ENCODE measurements at places on chromosomes 13 and 19. TPM values are rescaled to one million over a fixed set of nuclear protein-coding genes. Genes with fewer than 3 reads are reported as not detected.
A peak's percentile ranks its signal among the peaks of the same experiment; 100 is the strongest.

The PROZ gene
- total RNA-seq = not detected

The ZNF793 gene
- 4.8 TPM for total RNA-seq

The C19orf25 gene
- total RNA-seq = 35.5 TPM

The FLT3LG gene
- total RNA-seq = 22.3 TPM

The GNG8 gene
- total RNA-seq = not detected

The ZNF99 gene
- not detected for total RNA-seq

The FAM216B gene
- total RNA-seq = 0.83 TPM

DNA sequence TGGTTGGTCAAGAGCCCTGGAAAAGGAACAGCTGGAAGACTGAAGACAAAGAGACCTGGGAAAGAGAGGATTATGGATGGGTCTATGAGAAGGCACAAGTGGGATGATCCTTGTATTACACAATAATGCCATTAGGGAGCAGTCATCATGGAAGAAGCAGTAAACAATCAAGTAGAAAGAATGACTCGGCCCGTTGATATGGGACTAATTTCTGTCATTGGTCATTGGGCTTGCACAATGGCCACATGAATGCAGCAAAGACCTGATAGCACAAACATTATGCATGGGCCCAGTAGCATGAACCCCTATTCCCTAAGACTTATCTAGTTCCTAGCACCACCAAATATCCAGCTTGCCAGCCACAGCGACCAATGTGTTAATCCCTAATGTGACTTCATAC lies 390.3 kb upstream of the ZNF507 start:
- DNase-seq = no peak
- no peak overlapping the region for H3K4me3 ChIP-seq
- H3K4me1 ChIP-seq = no peaks in the 10 kb centered on the region

- H3K36me3 ChIP-seq = no peaks in the 10 kb centered on the region
- DNase-seq = no peak
- no peak overlapping the region for H3K27ac ChIP-seq
- no peaks in the 10 kb centered on the region for H3K27me3 ChIP-seq
- no peak overlapping the region for H3K4me3 ChIP-seq
These were observed 10.0 kb downstream of the NRTN start for GRCh38 chr19:5814852-5815246.

GRCh38 chr19:50333235-50333736 lies 4.1 kb upstream of the KCNC3 start:
- H3K4me1 ChIP-seq = peaks cover 45% of the 10 kb centered on the region
- no peaks in the 10 kb centered on the region for H3K27me3 ChIP-seq
- H3K4me3 ChIP-seq = peak overlapping the region; percentile 46
- H3K27ac ChIP-seq = peak overlapping the region; percentile 79
- H3K36me3 ChIP-seq = no peaks in the 10 kb centered on the region

DNA sequence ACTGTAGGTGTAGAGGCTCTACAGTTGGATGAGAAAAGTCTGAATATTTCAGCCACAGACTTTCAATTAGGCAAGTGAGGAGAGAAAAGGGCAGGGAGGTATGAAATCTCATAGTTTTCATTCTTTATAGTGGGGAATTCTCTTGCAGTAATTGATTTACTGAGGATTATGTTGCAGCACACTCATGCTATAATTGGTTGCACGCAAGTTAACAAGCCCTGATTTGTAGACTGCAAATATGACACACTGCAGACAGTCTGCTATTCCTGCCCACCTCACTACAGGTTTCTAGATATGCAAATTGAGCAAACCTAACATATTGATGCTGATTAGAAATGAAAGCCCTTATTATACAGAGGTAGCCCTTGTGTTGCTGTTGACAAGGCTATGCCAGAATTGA lies 139.4 kb downstream of the LHFPL6 start:
- no peaks in the 10 kb centered on the region for H3K36me3 ChIP-seq
- no peak overlapping the region for H3K4me3 ChIP-seq
- DNase-seq = no peak
- no peaks in the 10 kb centered on the region for H3K27me3 ChIP-seq
- no peaks in the 10 kb centered on the region for H3K4me1 ChIP-seq

- no peaks in the 10 kb centered on the region for H3K4me1 ChIP-seq
- H3K4me3 ChIP-seq = no peak overlapping the region
- DNase-seq = no peak
- no peaks in the 10 kb centered on the region for H3K27me3 ChIP-seq
- peaks cover 43% of the 10 kb centered on the region for H3K36me3 ChIP-seq
- H3K27ac ChIP-seq = no peak overlapping the region
These were observed 27.3 kb downstream of the COG6 start for GRCh38 chr13:39682788-39683187.

DNA sequence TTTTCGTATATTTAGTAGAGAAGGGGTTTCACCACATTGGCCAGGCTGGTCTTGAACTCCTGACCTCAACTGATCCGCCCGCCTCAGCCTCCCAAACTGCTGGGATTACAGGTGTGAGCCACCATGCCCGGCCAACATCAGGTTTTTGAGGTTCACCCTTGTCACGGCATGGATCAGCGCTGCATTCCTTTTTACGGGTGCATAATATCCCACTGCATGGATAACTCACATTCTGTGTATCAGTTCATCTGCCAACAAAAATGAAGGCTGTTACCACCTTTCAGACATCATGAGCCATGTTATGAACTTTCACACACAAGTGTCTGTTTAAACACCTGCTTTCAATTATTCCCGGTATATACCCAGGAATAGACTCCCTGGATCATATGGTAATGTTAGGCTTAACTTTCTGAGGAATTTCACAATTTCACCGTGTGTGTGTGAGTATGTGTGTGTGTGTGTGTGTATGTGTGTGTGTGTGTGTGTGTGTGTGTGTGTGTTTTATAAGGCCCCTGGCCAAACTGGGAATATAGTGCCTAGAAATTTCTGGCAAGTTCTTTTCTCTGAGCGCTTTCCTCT lies 52.2 kb downstream of the AP1M1 start:
- H3K27me3 ChIP-seq = no peaks in the 10 kb centered on the region
- no peak overlapping the region for H3K27ac ChIP-seq
- H3K4me3 ChIP-seq = no peak overlapping the region
- no peaks in the 10 kb centered on the region for H3K36me3 ChIP-seq

- H3K4me1 ChIP-seq = no peaks in the 10 kb centered on the region
- H3K36me3 ChIP-seq = no peaks in the 10 kb centered on the region
- no peak overlapping the region for H3K27ac ChIP-seq
- no peak overlapping the region for H3K4me3 ChIP-seq
- no peak for DNase-seq
These were observed 29.6 kb upstream of the TNFSF11 start for GRCh38 chr13:42544246-42544926.

DNA sequence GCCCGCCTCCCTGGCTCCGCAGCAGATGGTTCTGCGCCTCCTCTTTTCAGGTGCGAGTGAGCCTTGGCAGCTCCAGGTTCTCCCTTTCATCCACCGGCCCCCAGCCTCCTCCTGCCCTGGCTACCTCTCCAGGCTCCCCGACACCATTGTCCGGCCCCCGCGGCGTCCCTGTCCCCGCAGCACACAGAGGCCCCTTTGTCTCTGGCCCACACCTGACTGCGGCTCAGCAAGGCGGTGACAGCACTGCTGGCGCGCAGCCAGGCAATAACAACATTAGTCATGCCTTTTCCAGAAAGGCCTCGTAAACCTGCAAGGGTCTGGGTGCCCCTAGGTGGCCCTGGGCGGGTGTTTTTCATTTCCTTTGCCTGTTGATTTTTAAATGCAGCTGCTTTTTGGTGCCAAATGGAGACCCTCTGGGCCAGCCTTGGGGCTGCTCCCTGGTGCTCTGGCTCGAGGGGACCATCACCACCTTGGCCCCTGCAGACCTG lies 73.2 kb upstream of the MEDAG start:
- no peaks in the 10 kb centered on the region for H3K36me3 ChIP-seq
- H3K4me1 ChIP-seq = peaks cover 35% of the 10 kb centered on the region
- no peaks in the 10 kb centered on the region for H3K27me3 ChIP-seq
- H3K27ac ChIP-seq = peak overlapping the region; percentile 73
- no peak overlapping the region for H3K4me3 ChIP-seq

DNA sequence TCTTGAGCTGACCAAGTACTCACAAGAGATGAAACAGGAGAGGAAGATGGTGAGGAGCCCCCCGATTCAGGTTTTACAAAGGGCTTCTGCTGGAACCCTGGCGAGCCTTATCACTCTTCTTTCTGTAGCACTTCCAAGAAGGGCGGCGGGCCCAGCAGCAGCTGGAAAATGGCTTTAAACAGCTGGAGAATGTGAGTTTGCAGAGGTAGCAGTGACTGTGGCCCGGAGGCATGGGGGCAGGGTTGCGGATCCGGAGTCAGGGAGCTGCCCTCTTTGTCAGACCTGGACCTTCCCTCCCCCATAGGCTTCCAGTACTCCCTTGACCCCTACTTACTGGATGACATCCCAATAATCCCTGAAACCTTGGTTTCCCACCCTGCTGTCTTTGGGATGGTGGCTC lies 3.6 kb downstream of the TRIP10 start:
- DNase-seq = no peak
- H3K27me3 ChIP-seq = no peaks in the 10 kb centered on the region
- H3K36me3 ChIP-seq = peaks cover 41% of the 10 kb centered on the region
- peaks cover 14% of the 10 kb centered on the region for H3K4me1 ChIP-seq

GRCh38 chr13:43054803-43055802 lies 31.7 kb downstream of the DNAJC15 start:
- peak overlapping the region; percentile 61 for H3K4me3 ChIP-seq
- H3K36me3 ChIP-seq = no peaks in the 10 kb centered on the region
- H3K4me1 ChIP-seq = peaks cover 6% of the 10 kb centered on the region
- no peak for DNase-seq

- H3K27ac ChIP-seq = peak overlapping the region; percentile 98
- no peaks in the 10 kb centered on the region for H3K27me3 ChIP-seq
- H3K4me1 ChIP-seq = peaks cover 50% of the 10 kb centered on the region
These were observed 630 bp downstream of the SPPL2B start for GRCh38 chr19:2329149-2329478.

GRCh38 chr19:50481351-50482149 lies 4.9 kb upstream of the GARIN5A start:
- H3K36me3 ChIP-seq = no peaks in the 10 kb centered on the region
- H3K27me3 ChIP-seq = no peaks in the 10 kb centered on the region
- H3K4me3 ChIP-seq = no peak overlapping the region
- DNase-seq = peak; percentile 29
- H3K27ac ChIP-seq = no peak overlapping the region

DNA sequence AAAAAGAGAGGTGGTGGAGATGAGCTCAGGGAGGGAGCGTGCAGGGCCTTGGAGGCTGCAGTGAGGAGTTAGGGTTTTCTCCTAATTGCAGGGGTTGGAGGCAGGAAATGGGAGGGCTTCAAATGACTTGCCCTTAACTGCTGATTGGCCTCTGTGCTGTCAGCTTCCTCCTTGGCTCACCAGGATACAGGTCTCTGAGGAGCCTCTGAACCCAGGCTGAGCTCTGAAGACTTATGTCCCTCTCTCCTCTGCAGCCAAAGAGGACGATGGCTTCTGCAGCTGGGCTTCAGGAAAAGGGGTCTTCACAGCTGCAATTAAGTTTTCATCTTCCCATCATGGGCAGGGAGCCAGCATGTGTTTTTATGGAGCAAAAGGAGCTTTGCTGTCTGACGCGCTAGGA lies 6.7 kb upstream of the RANBP3 start:
- no peaks in the 10 kb centered on the region for H3K4me1 ChIP-seq
- H3K27ac ChIP-seq = no peak overlapping the region
- no peak overlapping the region for H3K4me3 ChIP-seq
- H3K27me3 ChIP-seq = no peaks in the 10 kb centered on the region
- DNase-seq = no peak
- no peaks in the 10 kb centered on the region for H3K36me3 ChIP-seq

GRCh38 chr13:46559272-46559805 lies 6.4 kb downstream of the LRCH1 start:
- no peak for DNase-seq
- H3K36me3 ChIP-seq = no peaks in the 10 kb centered on the region
- H3K4me3 ChIP-seq = no peak overlapping the region
- H3K4me1 ChIP-seq = no peaks in the 10 kb centered on the region
- no peaks in the 10 kb centered on the region for H3K27me3 ChIP-seq

- H3K4me3 ChIP-seq = peak within 1 kb of the TSS; percentile 32
- DNase-seq = peak; percentile 17
- H3K36me3 ChIP-seq = no peaks in the 10 kb centered on the region
- H3K4me1 ChIP-seq = no peaks in the 10 kb centered on the region
- H3K27me3 ChIP-seq = no peaks in the 10 kb centered on the region
- H3K27ac ChIP-seq = no peak within 1 kb of the TSS
These were observed at the start of gene HTR2A for GRCh38 chr13:46896341-46897137. TSS of gene HTR2A (minus strand) at chr13:46897053. CDS start at chr13:46895906, 1,147 bp downstream.

DNA sequence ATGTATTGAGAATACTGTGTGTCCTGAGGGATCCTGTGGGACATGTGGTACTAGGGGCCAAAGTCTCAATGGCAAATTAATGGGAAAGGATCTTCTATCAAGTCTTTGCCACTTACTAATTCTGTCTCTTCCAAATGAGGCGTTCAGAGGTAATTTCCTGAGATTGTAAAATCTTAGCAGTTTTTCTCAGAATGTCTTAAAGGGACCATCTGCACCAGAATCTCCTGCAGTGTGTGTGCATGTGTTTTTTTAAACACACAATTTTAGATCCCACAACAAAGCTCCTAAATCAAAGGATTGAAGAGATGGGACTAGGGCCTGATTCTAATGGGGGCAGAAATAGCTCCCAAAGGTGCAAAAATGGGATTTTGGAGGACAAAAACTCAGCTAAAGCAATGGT lies 78.2 kb downstream of the MYO16 start:
- H3K4me3 ChIP-seq = no peak overlapping the region
- H3K27ac ChIP-seq = no peak overlapping the region
- H3K36me3 ChIP-seq = no peaks in the 10 kb centered on the region

DNA sequence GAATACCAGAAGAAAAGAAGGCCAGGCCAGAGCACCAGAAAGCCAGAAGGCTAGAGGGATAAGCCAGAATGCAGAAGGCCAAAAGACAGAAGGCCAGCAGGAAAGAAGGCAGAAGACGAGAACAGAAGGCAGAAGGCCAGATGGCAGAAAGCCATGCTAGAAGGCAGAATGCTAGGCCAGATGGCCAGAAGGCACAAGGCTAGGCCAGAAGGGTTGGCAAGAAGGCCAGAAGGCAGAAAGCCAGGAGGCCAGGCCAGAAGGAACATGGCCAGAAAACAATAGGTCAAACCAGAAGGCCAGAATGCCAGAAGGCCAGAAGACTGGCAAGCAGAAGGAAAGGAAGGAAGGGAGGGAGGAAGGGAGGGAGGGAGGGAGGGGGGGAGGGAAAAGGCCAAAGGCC lies 188.8 kb downstream of the TUBA3C start:
- H3K4me1 ChIP-seq = no peaks in the 10 kb centered on the region
- no peak overlapping the region for H3K4me3 ChIP-seq
- H3K27ac ChIP-seq = no peak overlapping the region
- no peaks in the 10 kb centered on the region for H3K36me3 ChIP-seq
- H3K27me3 ChIP-seq = no peaks in the 10 kb centered on the region

Measured in Peyer's patch (tissue), 4 donors.